A549 (cell line): ENCODE measurements at places on chromosomes 1 and 21. TPM values are rescaled to one million over a fixed set of nuclear protein-coding genes. Genes with fewer than 3 reads are reported as not detected.

The TMEM125 gene
- polyA plus RNA-seq: not detected in 3 replicates

The PTGFR gene
- not detected in 3 replicates for polyA plus RNA-seq

The LYPD8 gene
- 0.12 to 0.31 TPM (median 0.30 TPM) in 3 replicates for polyA plus RNA-seq

The TMEM269 gene
- polyA plus RNA-seq: 0.08 to 0.21 TPM (median 0.15 TPM) in 3 replicates

The AHCTF1 gene
- 26.0 to 28.8 TPM (median 27.0 TPM) in 3 replicates for polyA plus RNA-seq

The DIO1 gene
- polyA plus RNA-seq: not detected in 3 replicates

The S100A7A gene
- not detected in 3 replicates for polyA plus RNA-seq

The GLMP gene
- 23.0 to 32.5 TPM (median 29.0 TPM) in 3 replicates for polyA plus RNA-seq

The CADM3 gene
- polyA plus RNA-seq: 0.05 to 0.10 TPM (median 0.10 TPM) in 3 replicates

The CELA2B gene
- not detected in 3 replicates for polyA plus RNA-seq

The IGSF8 gene
- 6.3 to 8.5 TPM (median 7.8 TPM) in 3 replicates for polyA plus RNA-seq

The C1orf141 gene
- polyA plus RNA-seq: not detected in 3 replicates

The CA14 gene
- not detected in 3 replicates for polyA plus RNA-seq

The RHOC gene
- polyA plus RNA-seq: 278 to 298 TPM (median 296 TPM) in 3 replicates

The KIF21B gene
- polyA plus RNA-seq: 1.3 to 1.5 TPM (median 1.4 TPM) in 3 replicates

The C1orf210 gene
- not detected in 3 replicates for polyA plus RNA-seq

The ZNF648 gene
- not detected in 3 replicates for polyA plus RNA-seq

GRCh38 chr1:26677306-26678115 lies 18.3 kb upstream of the ARID1A start:
- DNase-seq: peak; percentile 92

DNA sequence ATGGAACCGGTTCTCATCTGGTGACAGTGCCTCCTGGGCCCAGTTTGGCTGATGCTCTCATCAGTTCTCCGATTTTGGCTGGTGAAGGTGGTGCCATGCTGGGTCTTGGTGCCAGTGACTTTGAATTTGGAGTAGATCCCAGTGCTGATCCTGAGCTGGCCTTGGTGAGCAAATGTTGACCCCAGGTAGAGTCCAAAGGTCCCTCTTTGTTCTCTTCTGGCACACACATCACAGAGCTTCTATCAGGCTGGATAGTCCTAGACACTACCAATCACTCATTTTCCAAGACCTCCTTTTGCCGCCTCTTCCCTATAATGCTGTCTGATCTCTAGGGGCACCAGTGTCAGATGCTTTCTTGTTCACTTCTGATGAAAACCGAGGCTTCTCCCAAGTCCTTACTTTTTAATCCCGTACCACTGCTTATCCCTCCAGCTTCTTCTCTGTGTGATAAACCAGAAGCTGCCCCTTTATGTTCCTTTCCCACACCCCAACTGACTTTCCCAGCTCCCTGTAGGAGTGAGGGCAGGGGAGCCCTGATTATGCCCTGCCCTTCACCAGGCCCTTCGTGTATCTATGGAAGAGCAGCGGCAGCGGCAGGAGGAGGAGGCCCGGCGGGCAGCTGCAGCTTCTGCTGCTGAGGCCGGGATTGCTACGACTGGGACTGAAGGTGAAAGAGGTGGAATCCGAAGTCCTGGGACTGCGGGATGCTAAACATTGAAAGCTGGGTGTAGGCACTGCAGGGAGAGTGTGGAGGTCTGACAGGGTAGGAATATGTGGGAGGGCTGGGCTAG lies 11.1 kb downstream of the PSMD4 start:
- no peak for DNase-seq

GRCh38 chr1:203426870-203427269 lies 48.7 kb upstream of the PRELP start:
- no peak for DNase-seq

DNA sequence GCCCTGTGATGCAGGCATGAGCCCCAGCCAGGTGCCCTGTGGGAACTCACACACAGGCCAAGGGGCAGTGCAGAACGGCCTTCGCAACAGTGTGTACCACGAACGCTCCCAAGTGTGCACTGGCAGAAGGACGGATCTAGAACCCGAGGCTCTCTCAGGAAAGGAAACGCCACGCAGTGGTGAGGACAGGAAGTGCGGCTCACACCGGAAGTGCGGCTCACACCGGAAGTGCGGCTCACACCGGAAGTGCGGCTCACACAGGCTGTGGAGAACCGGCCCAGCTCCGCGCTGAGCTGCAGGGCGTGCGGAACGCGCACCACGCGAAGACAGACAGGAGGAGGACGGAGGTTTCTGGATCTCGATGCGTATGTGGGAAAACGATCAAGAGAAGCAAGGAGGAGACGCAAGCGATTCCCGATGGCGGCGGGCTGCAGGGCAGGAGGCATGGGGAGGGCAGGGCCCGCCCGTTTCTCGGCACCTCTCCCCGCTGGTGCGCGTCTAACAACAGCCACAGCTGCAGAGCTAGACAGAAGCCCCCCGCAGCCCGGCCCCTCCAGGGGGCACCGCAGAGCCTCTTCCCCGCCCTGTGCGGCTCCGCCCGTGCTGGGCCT lies 35.9 kb upstream of the TMEM52 start:
- DNase-seq: no peak

DNA sequence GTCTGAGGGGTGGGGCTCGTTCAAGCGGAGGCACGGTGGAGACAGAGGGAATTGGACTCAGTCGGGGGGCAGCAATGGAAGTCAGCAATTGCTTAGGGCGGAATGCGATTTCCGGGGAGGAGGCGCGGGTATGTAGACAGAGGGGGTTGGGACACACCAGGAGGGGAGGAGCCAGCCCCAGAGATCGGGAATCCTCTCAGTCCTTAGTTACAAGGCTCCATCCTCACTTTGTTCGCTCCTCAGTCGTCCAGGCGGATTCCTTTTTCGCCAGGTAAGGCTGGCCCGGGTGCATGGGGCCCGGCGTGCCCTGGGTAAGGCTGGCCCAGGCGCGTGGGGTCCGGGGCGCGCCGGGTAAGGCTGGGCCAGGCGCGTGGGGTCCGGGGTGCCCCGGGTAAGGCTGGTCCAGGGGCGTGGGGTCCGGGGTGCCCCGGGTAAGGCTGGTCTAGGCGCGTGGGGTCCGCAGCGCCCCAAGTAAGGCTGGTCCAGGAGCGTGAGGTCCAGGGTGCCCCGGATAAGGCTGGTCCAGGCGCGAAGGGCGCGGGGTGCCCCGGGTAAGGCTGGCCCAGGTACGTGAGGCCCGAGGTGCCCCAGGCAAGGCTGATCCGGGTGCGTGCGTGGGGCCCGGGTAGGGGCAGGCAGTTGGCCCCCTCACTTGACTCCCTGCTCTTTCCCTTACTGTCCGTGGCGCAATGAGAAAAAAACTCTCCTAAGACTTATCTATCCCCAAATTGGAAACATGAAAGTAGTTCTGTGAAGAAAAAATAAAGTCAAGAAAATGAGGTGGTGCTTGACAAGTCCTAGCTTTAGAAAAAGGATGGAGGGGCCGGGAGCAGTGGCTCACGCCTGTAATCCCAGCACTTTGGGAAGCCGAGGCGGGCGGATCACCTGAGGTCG lies at the start of gene L1TD1:
Gene L1TD1, plus strand, starts transcription at position 199 of the 894 bp plus-strand sequence. CDS start 11,780 bp downstream, outside the sequence.
- no peak for DNase-seq

DNA sequence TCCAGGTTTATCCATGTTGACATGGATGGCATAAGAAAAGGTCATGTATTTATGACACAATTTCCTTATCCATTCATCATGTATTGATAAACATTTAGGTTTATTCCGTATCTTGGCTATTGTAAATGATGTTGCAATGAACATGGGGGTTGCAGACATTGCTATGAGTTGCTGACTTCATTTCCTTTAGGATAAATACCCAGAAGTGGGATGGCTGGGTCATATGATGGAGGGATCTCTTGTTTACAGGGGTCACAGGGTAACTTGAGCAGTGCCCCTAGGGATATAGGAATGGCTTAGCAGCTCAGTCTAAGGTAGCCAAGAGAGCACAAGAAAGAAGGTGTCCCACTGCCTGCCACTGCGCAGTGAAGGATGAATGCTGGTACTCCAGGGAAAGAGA lies 229.6 kb upstream of the COA6 start:
- DNase-seq: no peak

GRCh38 chr1:61853583-61853982 lies 111.3 kb downstream of the PATJ start:
- DNase-seq: no peak

DNA sequence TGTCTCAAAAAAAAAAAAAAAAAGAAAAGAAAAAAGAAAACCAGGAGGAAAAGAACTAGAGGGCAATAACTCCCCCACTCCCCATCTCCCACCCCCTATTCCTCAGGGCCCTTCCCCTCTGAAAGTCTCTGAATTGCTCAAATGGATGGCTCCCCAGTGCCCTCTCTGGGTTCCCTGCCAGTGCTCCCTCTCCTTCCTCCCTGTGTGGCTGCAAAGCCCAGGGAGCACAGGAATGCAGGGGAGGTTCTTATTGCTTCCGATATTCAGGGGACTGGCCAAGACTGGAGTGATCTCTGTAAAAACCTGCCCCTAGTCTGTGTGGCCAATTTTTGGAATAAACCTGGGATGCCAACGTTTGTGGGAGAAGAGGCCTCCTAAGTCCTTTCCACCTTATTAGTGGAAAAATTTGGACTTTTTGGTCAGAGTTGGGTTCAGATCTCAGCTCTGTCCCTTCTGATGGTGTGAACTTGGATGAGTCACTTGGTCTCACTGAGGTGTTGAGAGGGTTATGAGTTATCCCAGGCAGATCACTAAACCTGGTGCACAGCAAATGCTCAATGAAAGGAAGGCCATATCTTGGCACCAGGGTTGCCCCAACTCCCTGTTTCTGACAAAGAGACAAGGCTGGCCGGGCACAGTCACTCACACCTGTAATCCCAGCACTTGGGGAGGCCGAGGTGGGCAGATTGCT lies 13.4 kb upstream of the ARHGEF10L start:
- no peak for DNase-seq

DNA sequence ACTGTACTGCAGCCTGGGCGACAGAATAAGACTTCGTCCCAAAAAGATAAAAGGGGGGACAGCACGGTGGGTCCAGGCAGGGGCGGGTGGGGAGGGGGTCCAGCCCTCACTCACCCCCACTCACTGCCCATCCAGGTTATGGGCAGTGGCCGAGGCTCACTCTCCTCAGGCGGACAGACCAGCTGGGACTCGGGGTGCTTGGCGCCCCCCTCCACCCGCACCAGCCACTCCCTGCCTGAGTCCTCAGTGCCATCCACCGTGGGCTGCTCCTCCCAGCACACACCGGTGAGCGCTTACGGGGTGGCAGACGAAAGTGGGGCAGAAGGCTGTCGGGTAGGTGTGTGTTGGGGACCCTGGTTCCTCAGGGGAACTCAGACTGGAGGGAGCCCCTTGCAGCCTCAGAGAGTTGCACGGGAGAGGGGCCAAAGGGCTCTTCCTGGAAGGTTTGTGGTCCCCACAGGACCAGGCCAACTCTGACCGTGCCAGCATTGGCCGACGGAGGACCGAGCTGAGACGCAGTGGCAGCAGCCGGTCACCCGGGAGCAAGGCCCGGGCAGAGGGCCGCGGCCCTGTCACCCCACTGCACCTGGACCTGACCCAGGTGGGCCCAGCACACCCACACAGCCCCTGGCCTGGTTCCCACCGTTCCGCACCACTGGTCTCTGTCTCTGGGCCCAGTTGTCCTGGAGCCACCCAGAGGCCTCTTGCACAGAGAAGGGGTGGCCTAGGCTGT lies 6.6 kb downstream of the PLEKHN1 start:
- no peak for DNase-seq

DNA sequence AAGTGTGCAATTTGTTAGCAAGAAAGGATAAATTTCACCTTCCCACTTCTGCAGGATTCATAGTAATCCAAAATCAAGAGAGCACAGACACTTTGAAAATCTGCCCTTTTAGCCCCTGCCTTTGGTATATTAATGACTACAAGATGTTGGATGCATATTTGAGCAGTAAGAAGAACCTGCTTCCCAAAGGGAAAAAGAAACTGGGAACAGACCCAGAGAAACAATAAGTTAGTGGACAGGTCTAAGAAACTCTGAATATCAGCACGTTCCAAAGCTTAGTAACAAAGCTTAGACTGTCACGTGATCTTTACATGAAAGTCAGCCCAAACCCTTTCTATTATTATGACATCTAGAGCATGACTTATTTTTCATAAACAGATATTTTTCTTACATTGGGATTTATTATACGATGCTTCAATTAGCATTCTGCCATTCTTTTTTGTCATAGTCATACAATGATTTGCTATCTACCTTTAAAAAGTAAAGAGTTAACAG lies 390.9 kb upstream of the ADGRL2 start:
- DNase-seq: no peak

DNA sequence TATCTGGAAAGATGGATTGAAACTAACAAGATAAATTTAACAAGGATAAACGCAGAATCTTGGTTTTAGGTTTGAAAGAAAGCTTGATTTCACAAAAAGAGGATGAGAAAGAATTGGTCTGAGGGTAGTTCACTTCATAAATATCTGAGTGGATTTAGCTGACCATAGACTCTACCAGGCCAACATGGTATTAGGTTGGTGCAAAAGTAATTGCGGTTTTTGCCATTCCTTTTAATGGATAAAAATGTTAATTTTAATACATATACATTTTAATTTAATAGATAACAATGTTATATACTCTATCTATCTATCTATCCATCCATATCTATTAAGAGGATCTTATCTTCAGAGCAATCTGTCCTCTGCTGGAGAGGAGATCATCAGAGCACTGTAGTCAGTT lies 70.2 kb upstream of the PLXNA2 start:
- DNase-seq: no peak

GRCh38 chr1:64246294-64246917 lies 43.0 kb downstream of the UBE2U start:
- DNase-seq: peak; percentile 24

GRCh38 chr1:77845951-77846350 lies 42.5 kb upstream of the NEXN start:
- no peak for DNase-seq

- no peak for DNase-seq
Observed at GRCh38 chr1:167642501-167642826, 12.4 kb downstream of the RCSD1 start.

- no peak for DNase-seq
Observed at GRCh38 chr1:172874950-172875349, 175.8 kb downstream of the TNFSF18 start.

GRCh38 chr1:3778590-3779264 lies 6.2 kb downstream of the SMIM1 start:
- DNase-seq: no peak

GRCh38 chr21:40018871-40019475 lies 151.7 kb downstream of the PCP4 start:
- no peak for DNase-seq

- DNase-seq: no peak
Observed at GRCh38 chr1:112687361-112687760, 12.9 kb downstream of the MOV10 start.
